ENCODE measurements at places on chromosomes 7 and 10.

- DNase-seq, result no peak
Observed at GRCh38 chr10:46992803-46993561, 81.8 kb downstream of the PTPN20 start.

- DNase-seq, result no peak
Observed at GRCh38 chr7:69762821-69763352, 164.6 kb downstream of the AUTS2 start.

- no peak for DNase-seq
Observed at GRCh38 chr10:106925191-106925590, 239.3 kb downstream of the SORCS1 start.

DNA sequence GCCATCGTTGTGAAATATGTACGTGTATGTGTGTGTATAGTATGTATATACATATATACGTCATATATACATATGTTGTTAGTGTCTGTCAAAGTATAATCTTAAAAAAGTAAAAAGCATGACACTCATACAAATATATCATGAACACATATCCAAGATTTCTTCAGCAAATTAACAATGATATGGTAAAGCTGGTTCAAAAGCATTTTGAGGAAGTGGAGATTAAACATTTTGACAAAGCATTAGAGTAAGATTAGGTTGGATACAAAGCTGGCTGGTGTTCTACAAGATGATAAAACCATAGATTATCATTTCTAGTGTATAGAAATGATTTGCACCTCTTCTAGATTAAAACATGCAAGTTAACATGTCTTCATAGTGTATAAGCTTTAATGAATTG is 771 bp upstream of the NUDCD3 start:
- DNase-seq, result no peak

DNA sequence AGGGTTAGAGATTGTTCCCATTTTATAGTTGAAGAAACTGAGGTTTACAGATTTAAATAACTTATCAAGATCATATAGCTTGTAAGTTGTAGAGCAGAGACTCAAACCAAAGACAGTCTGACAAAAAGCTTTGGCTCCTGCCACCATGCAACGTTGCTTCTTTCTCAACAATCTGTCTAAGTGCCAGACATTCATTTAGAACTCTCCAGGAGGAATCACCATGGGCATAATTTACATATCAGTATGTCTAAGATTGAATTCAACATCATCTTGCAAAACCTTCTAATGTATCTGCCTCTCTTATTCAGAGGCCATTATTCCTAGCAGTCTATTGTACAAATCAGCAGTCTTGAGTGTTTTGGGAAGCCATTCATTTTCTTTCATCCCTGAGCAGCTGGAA is 163.5 kb upstream of the PLXDC2 start:
- no peak for DNase-seq

DNA sequence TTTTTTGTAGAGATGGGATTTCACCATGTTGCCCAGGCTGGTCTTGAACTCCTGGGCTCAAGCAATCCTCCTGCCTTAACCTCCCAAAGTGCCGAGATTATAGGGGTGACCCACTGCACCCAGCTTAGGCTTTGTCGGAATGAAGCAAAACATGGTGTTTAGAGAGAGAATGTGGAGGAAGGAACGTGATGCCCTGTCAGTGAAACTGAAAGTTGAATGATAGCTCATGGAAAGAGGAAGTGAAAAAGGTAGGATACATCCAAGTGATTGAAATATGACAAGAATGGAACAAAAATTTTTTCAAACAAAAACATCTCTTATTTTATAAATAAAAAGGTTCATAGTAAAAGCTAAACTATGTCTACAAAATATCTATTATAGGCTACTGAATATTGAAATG is 5.9 kb downstream of the AKAP9 start:
- no peak for DNase-seq

DNA sequence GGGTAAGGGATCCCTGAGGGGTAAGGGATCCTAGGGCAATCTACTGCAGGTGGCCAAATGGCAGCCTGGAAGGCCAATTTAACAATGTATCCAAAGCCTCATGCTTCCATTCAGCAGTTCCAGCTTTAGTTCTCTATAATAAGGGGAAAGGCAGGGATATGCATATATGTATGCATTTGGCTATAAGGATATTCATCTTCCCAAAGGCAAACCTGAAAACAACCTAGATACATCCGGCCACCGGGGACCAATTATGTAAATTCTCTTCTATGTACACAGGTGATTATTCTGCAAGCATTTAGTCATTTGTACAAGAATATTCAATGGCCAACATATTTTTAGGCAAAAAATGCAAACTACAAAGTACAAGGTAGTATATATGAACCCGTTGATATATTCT is 26.7 kb downstream of the PSAP start:
- no peak for DNase-seq

DNA sequence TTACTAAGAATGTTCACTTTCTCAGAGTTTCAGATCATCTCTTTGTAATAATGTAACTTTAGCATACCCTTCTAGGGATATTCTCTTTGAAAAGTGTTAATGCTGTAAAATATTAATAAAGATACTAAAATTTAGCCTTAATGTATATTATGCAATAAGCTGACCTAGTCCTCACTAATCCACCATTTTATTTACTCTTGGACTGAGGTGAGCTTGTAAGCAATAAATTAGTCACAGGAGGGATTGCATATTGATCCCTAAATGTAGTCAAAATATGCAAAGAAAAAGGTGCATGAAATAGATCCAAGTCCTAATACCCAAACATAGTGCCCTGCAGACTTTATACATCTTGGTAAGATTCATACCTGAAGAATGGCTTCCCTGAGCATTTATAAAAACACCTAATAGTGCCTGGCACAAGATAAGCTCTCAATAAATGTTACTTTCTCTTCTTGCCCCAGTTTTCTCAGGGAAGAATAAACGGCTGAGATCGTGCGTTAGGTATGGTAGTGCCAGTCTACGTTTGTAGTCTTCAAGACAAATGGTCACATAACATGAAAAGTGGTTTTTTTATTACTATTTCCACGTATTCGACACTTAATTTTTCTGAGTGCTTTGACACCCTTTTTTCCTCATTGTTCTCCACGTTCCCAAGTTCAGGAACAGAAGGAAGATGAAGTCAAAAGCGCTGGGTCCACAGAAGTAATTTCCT is 14.3 kb downstream of the INSIG1 start:
- DNase-seq, result no peak

GRCh38 chr7:157306846-157307838 is 29.7 kb upstream of the DNAJB6 start:
- DNase-seq, result no peak

DNA sequence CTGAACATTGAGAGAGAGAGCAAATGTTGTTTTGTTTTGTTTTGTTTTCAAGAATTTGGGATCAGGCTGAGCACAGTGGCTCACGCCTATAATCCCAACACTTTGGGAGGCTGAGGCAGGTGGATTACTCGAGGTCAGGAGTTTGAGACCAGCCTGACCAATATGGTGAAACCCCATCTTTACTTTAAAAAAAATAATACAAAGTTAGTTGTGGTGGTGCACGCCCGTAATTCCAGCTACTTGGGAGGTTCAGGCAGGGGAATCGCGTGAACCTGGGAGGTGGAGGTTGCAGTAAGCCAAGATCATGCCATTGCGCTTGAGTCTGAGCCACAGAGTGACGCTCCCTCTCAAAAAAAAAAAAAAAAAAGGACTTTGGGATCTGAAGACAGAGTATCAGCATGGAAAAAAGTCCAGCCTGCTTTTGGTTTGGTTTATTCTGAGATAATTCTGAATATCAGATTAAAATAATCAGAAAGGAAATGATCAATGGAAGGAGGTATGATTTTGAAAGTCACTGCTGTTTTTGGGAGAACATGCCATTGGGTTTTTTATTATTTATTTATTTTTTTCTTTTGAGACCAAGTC is 1.9 kb upstream of the ITIH2 start:
- no peak for DNase-seq

- no peak for DNase-seq
Observed at GRCh38 chr10:70493660-70494234, 15.2 kb downstream of the PALD1 start.

DNA sequence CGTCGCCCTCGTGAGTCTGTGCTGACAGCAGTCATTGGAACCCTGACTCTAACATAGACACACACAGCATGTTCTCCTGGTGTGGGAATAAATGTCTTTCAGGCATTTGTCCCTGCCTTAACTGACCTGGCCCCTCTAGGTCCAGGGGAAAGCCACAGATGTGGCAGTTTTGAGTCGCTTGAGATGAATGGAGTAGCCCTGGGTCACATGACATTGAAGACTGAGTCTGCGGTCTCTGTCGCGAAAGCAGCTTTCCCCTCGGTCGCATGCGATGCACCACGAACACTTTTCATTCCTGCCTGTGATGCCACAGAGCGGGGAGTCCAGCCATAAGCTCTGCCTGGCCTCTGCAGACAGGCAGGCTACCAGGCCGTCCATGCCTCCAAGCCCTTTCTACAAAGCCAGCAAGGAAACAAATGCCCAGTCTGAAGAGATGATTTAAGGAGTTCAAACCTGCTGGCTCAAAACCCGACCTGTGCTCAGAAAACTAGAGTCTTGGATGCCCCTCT is 172.3 kb downstream of the WDR37 start:
- DNase-seq, result no peak

DNA sequence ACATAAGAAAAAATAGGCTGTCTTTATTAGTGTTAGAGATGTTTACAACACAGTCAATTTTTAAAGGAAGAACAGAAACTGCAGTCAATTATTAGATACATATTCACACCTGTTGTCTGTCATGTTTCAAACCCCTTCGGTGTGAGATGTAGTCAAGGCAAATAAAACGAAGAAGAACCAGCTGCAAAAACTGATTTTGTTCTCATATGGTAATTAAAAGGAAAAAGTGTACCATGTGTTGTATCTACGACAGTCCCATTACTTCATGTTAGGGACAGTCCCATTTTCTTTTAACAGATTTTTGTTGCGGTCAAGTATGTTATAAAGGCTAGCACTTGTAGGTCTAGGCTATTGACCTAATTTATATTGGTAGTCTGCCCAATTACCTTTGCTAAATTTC is 149.4 kb downstream of the LRRN3 start:
- DNase-seq, result no peak

DNA sequence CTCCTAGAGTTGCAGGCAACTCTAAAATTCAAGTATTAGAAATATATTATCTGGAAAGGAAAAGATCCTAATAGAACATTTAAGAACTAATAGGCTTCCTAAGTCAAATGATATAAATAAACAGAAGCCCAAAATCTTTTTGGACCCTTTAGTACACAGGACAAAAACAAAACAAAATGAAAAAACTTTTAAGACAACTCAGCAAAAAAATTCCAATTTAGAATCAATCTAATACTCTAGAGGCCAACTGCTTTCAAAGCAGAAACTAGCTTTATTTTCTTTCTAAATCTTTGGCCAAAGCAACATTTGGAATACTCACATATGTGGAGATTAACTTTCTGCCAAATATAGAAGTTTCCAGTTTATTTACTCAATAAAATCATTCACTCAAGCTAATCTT is 65.2 kb downstream of the CALCR start:
- DNase-seq, result no peak

- DNase-seq, result no peak
Observed at GRCh38 chr10:80288849-80289248, 609 bp downstream of the MAT1A start.

DNA sequence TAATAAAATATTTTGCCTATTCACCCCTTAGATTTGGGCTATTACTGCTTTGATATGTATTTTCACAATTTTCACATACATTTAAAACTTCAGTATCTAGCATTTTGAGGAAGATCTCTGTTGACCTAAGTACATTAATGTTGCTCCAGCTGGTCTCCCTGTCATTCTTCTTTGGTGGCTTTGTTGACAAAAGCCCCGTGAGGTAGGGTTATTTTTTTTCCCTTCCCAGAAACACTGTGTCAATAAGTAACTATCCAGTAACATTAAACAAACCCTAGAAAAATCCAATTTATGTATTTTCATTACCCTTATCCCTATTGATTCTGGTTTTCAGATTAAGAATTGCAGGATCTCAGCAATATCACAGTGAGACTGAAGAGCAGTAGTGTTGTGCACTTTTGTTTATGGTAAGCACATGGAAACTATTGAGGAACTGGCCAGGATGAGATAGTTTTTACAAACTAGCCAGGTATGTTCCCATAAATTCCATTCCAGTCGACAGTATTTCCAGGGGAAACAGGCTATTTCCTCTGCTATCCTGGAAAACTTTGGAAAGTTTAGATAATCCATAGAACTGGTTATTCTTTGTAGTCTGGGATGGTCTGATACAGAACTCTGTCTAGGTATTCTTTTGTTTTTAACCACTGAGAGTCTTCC is 198.2 kb downstream of the PON1 start:
- DNase-seq, result no peak

DNA sequence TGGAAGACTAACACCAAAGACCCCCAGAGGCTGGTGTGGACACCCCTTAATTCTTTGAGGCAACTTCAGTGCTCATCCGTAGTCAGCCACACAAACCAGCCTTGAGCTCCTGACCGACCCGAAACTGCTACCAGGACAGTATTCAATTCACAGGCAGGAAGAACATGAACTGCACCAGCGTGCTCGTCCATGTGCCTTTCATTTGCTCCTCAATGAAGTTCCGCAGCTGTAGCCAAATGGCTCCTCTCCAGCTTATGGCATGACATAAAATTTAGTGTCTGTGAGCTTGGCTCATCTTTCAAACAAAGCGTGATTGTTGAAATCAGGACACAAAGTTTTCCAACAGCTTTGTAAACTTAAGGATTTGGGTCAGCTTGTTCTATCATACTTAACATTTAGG is 144.1 kb upstream of the FAM171A1 start:
- DNase-seq, result no peak

- DNase-seq, result no peak
Observed at GRCh38 chr10:103171278-103171677, 21.8 kb downstream of the NT5C2 start.

GRCh38 chr10:58913717-58914116 is 262.7 kb upstream of the PHYHIPL start:
- no peak for DNase-seq

GRCh38 chr10:3813267-3813666 is 28.3 kb upstream of the KLF6 start:
- no peak for DNase-seq

GRCh38 chr10:122565766-122566206 is 5.2 kb downstream of the DMBT1 start:
- DNase-seq, result peak; percentile 19

DNA sequence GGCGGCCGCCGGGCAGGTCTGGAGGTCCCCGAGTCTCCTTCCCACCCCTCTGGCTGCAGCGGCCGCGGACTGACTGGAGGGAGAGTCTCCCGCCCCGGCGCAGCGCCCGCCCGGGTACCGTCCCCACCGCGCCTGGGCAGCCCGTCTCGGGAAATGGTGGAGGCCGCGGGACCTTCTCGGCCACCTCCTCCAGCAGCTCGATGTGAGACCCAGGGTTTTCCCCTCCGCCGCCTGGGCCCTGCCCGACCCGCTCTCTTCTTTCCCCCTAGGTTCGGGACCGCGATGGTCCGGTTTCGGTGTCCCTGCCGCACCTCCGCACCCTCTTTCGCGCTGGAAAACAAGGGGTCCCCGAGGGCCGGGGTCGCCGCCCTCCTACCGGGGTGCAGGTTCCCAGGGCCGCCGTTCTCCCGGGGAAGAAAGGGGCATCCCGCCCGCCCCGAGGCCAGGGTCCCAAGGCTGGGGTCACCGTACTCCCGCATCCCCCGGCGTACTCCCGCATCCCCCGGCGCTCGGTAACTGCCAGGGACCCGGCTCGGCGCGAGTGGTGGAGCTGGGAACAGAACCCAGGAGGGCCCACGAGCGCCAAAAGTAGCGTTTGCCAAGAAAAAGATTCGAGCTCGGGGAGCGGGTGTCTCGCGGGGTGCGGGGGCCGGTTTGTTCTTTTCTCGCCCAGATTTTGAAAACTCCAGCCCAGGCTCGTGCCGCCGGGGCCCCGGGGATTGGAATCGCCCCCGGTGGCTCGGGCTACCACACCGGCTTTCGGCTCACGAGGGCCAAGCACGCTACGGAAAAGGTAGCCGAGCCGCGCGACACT is 3.4 kb downstream of the TNRC18 start:
- no peak for DNase-seq
